ENCODE measurements at places on chromosomes 5 and 9.

DNA sequence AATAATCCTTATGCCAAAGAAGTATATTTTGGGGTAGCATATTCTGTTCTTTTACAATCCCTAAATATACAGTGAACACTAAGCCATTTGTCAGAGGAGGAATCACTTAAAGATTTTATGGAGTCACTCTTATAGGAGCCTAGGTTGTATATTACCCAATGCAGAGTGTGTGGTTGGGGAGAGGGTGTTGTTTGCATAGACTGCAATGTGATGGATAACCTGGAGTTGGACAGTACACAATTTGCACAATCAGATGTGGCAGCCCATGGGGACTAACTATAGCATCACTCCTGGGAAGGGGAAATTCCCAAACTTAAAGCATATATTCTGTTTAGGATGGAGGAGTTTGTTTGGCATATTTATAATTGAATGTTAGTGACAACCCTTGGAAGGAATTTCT is 9.6 kb upstream of the NDFIP1 start:
- no peak for DNase-seq

DNA sequence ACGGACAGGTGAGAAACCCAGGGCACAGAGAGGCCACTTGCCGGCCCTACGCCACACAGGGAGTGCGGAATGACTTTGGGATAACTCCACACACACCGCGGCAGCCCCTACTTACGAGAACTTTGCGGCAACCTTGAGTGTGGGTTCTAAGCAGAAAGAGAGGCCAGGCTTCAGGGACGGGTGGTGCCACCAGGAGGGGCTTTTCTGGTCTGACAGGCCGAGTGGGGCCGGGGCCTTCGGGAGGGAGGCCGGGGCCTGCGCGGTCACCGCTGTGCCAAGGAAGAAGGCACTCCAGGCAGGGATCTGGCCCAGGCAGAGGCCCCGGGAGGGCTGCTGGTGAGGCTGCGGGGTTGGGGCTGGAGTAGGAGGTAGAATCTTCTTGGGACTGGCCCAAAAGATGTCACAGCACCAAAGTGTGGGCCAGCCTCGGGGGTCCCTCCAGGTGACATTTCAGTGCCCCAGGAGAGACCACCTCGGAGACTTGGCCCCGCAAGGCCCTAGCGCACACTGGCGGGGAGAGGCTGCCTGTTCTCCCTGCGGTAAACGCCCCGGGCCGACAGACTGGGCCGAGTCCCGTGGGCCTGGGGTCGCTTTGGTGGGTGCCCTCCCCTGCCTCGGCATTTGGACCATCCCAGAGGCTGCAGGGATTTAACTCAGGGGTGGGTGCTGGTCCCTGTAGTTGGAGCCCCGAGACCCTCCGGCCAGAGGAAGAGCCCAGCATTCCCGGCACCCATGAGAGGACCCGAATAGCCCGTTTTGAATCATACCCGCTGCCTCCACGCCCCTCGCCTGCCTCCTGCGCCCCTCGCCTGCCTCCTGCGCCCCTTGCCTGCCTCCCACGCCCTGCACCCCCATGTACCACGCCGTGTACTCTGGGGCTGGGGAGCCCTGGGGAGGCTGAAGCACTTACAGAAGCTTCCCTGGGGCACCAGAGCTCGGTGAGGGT is 9.0 kb upstream of the RNU6ATAC start:
- no peak for DNase-seq

DNA sequence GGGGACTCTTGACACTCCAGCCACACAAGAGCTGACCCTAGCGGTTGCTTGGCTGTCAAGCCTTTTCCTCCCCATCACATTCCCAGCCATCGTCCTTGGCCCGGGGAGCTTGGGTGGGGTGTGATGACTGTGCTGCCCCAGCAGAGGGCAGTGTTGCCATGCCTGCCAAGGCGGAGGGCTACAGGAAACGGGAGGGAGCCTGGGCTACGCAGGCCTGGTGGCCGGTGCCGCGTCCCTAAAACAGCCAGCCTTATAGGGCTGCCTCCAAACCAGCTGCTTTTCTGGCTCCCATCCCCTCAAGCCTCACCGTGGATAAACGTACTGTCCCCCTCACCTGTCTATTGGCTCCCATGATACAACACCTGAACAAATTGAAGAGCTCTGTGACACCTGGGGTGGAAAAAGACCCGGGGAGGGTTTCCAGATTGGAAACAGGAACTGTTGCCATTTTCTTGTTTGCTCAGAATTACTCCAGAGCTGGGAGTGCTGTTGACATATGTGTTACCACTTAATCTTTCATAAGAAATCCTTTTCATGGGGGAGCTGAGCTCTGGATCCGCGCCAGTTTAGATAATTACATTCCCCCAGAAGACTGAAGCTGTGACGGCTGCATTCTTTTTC is 72.8 kb upstream of the ASTN2 start:
- peak; percentile 20 for DNase-seq

- DNase-seq: no peak
Observed at GRCh38 chr9:116798521-116798920, 111.4 kb downstream of the TRIM32 start.

DNA sequence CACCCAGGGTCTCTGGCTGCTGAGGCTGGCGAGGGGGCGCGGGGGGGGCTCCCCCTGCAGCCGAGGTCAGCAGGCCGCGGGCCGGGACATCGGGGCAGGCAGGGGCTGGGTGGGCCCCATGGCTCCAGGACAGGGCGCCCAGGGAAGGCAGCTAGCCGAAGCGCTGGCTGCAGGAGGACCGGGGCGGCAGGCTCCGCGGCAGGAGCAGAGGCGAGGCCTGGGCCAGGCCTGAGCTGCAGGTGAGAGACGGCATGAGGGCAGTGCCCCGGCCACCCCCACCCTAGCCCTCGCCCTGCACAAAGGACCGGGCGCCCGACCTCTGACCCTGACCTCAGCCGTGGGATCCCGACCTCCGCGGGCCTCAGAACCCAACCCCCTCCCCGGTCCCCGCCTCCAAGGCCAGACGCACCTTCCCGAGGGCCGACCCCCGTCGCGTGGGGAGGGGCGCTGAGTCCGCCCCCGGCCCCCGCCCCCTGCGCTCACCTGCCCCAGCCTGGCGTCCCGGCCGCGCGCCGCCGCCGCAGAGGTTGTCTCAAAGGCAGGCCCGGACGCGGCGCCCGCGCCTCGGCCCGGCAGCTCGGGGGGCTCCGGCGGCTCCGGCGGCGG is 431 bp downstream of the RNF208 start:
- no peak for DNase-seq

- peak; percentile 67 for DNase-seq
Observed at GRCh38 chr9:96139592-96140295, 162.2 kb downstream of the HSD17B3 start.

- no peak for DNase-seq
Observed at GRCh38 chr5:140647042-140647419, 399 bp downstream of the NDUFA2 start.

GRCh38 chr5:157689942-157690689 is 18.8 kb downstream of the C5orf52 start:
- no peak for DNase-seq

GRCh38 chr5:115577741-115578140 is 24.5 kb downstream of the TICAM2 start:
- no peak for DNase-seq

GRCh38 chr5:103290846-103291245 is 32.3 kb downstream of the MACIR start:
- no peak for DNase-seq

GRCh38 chr5:99945478-99946442 is 589.4 kb upstream of the FAM174A start:
- DNase-seq: no peak

GRCh38 chr5:117144086-117144485 is 569.5 kb upstream of the SEMA6A start:
- DNase-seq: no peak

GRCh38 chr9:120431268-120431667 is 148.7 kb downstream of the CDK5RAP2 start:
- DNase-seq: no peak

GRCh38 chr9:79447762-79448161 is 124.0 kb upstream of the TLE4 start:
- DNase-seq: no peak

DNA sequence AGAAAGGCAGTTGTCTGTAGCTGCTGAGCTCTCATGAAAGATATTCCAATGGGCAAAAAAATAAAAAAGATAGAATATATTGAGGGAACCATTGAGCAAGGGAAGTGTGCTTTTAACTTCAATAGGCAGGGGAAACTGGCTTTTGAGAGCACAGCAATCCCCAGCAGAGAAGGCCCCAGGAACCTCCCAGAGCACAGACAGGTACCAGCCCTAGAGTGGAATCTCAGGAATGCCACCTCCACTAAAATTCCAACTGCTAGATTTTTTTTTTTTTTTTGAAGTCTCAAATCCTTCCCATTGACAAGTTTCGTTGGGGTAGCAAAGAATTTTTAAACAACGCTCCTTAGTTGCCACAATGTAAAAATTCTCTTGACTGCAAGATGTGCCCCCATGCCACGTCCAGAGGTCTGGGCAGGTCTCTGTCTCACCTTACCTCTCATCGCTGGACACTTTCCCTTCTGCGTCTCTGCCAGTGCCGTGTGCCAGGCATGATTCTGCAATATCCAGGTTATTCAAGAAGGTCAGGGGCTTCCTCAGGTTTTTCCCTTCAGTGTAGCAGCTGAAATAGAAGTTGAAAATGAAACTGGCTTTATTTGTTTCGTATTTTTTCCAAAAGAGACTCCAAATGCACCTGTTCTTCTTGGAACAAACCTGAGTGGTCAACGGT is 64.2 kb upstream of the IRX1 start:
- DNase-seq: no peak

GRCh38 chr5:5063533-5063953 is 76.6 kb upstream of the ADAMTS16 start:
- no peak for DNase-seq
